Right cardiac atrium (tissue), 5 donors: ENCODE measurements at places on chromosomes 3 and 15. TPM values are rescaled to one million over a fixed set of nuclear protein-coding genes. Genes with fewer than 3 reads are reported as not detected.

CCDC54 gene
- not detected for total RNA-seq

GRCh38 chr3:16496008-16496407, 17.5 kb downstream of the RFTN1 start:
- no peak for DNase-seq

DNA sequence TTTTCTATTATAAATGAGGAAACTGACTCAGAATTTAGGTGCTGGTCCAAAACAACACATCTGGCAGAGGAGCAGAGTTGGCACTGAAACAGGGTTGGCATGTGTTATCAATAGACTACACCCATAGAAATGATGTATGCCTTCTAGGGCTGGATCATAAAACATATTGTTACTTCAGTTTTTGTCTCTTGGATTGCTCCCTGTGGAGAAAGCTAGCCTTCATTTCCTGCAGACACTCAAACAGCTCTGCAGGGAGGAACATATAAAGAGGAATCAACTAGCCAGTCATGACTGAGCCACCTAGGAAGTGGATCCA, 507 bp upstream of the MRPL3 start:
- no peak for DNase-seq

GRCh38 chr3:190773948-190774347, 88.5 kb downstream of the GMNC start:
- DNase-seq = no peak

- DNase-seq = peak; percentile 28
These were observed 233.5 kb downstream of the IL20RB start for GRCh38 chr3:137191133-137191923.

C15orf62 gene
- total RNA-seq = 0.41 TPM

- DNase-seq = no peak
These were observed 64.4 kb downstream of the ZNF609 start for GRCh38 chr15:64524778-64525177.

- no peak for DNase-seq
These were observed 54.2 kb downstream of the PIK3R4 start for GRCh38 chr3:130692455-130692854.

GRCh38 chr3:114452256-114452655, 158.4 kb downstream of the TIGIT start:
- no peak for DNase-seq

GOLGA8S gene
- 0.71 TPM for total RNA-seq

GRCh38 chr15:75723847-75724660, 11.4 kb upstream of the CSPG4 start:
- DNase-seq = peak; percentile 95

- DNase-seq = no peak
These were observed 45.1 kb downstream of the RAB11A start for GRCh38 chr15:65914386-65914785.

POPDC2 gene
- total RNA-seq = 827 TPM

GABRA5 gene
- total RNA-seq = 2.3 TPM

- DNase-seq = no peak
These were observed 19.9 kb upstream of the ARHGEF26 start for GRCh38 chr3:154101250-154101649.

DNA sequence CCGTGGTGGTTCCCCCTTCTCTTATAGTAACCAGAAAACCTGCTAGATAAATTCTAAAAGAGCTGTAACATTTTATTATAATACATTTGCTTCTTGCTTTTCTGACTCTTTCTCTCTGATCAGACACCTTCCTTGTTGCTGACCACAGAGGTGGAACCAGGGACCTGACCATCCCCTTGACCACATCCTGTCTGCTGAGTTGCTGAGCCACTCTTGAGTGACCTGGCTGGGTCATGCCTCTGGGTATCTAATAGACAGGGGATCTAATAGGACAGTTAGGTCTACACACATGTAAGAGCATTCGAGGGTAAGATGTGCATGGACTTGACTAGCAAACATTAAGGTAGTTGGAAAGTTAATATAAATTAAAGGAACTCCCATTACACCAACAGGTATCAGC, 22.8 kb upstream of the TRIM59 start:
- no peak for DNase-seq

CYP11A1 gene
- total RNA-seq = 1.1 TPM

DNAH1 gene
- 3.0 TPM for total RNA-seq

XPC gene
- total RNA-seq = 15.5 TPM

DNA sequence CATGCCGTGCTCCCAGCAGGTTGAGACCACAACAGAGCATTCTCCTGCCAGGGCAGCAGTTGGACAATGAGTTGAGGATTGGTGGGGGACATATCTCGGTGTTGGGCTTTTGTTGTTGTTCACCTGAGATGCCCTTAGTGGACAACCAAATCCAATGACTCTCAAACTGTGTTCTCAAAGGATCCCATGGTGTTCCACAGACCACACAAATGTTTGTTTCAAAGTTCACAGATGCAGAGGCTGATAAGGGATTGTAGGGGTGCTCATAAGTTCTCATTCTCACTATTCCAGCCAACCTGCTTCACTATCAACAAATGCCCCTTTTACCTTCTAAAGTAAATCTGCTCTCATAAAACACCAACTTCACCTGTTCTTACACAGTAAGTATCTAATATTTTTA, 159.9 kb downstream of the OSBPL10 start:
- DNase-seq = no peak

DNA sequence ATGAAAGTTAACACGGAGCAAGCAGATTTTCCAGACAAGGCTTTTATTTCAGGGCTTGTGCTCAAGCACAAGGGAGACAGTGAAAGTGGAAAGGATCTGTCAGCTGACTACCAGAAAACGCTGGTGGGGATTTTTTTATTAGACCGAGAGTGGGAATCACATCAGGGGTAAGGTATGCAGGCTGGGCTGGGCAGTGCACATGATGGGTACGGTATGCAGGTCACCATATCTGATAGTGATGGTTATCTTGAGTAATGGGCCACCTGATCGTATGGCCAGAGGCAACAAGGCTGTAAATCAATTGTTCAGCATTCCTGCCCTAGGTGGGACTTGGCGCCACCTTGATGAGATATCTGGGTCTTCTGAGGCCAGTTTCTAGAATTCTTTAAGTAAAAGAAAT, 36.9 kb upstream of the PIAS1 start:
- DNase-seq = no peak

ALDH1A3 gene
- 10.3 TPM for total RNA-seq

DNA sequence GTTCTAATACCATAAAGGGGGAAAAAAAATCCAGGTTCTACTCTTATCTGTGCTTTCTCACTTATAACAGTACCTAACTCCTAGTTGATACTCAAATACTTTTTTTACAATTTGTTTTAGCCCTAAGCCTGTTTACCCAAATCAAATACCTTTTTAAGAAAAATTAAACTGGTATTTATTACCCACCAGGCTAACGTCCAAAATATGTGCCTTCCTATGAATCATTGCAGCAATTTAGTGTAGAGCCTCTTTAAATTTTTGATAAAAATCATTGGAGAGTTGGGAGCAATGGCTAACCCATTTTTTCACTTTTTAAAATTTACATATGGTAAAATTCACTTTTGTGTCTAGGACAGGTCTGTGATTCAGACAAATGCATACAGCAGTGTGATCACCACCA, 27.9 kb downstream of the FILIP1L start:
- DNase-seq = no peak

DNA sequence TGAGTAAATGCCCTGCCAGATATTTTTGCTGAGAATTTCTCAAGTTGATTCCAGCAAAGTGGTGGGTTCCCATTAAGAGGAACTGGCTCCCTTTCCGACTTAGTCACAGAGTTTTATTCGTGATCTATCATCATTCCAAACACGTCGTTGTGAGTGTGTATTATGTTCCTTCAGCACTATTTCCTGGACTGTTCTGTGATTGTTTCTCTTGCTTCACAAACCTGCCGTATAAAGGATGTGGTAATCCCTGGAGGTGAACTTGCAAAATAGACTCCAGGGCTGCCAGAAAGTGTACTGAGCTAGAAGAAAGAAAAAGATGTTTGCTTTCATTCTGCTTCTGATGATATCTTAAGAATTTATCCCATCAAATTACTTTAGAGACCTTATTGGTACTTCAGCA, 14.5 kb upstream of the CAPN3 start:
- no peak for DNase-seq

- DNase-seq = no peak
These were observed 7.2 kb downstream of the FAM174B start for GRCh38 chr15:92648190-92648875.

DNA sequence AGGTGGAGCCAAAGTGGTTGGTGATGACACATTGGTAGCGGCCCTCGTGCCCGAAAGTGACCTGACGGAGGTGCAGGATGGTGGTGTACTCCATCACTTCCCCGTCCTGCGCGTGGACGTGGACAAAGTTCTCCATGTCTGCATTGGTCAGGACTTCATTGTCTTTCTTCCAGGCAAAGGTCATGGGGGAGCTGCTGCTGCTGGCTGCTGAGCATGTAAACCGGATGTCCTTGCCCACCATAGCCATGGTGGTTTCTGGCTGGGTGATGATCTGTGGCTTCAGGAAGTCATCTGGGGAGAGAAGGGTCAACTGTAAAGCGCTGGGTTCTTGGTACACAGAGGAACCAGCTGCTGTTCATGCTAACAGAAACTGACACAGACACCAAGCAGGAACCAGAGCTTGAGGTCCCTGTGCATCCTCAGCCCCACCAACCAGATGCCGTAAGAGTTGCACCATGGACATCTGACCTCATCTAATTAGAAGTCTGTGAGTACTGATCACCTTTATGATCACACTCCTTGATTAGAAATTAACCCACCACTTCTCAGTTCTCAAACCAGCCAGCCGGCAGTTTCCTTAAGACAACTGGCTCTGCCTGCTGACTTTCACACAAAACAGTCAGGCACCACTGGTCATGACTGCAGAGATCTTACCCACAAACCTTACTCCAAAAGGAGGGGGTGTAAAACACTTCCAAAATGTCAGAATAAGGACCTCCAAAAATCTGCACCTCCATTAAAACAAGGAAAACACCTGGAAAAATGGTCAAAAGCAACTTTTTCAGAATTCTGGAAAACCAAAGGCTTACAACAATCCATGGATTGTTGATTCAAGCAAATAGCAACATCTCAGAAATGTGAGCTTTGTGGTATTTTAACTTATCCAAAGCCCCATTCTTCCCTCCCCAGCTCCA, 114.6 kb downstream of the LRIG1 start:
- DNase-seq = no peak

DNA sequence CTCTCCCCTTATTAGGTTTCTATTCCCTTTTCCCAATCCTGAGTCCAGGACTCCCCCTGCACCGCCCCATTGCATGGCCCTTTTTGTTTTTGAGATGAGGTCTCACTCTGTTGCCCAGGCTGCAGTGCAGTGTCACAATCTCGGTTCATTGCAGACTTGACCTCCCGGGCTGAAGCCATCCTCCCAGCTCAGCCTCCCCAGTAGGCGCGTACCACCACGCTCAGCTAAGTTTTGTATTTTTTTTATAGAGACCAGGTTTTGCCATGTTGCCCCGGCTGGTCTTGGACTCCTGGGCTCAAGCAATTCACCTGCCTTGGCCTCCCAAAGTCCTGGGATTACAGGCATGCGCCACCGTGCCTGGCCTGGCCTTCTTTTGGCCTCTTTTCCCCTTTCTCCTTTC, 29.3 kb downstream of the PDIA5 start:
- DNase-seq = no peak

- DNase-seq = no peak
These were observed 337.5 kb upstream of the THBS1 start for GRCh38 chr15:39243396-39243795.

GRCh38 chr3:105495021-105495420, 128.3 kb downstream of the ALCAM start:
- no peak for DNase-seq

FBN1 gene
- total RNA-seq = 31.3 TPM

- DNase-seq = no peak
These were observed 28.2 kb downstream of the EOGT start for GRCh38 chr3:68985146-68985790.

DNA sequence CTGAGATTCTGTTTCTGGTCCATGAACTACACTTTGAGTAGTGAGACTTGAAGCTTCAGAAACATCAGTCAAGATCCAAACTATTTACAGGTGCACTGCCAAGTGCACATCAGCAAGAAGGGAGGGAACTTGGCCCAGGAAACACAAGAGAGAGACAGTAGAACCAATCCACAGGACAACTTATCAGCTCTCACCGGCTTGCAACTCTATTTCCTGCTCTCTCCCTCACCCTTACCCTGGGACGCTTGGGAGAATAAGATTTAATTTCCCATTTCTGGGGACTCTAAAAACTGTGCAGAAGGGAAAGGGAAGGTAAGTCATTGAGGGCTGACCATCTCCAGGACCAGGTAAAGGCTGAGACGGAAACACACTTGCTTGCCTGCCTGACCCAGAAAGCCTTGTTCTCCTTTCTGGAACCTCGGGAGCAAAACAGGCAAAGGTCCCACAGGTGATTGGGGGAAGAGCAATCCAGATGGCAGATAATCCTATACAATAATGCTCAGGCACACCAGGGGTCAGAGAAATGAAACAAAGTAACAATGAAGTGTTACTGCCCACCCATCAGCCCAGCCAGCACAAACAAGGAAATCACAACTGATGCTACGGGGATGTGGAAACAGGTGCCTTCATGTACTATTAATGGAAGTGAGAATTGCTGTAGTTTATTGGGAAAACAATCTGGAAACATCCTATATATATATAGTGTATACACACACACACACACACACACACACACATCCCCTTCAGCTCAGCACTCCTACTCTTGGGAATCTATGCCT, 154.4 kb downstream of the XXYLT1 start:
- no peak for DNase-seq

- no peak for DNase-seq
These were observed 201.9 kb downstream of the WNT5A start for GRCh38 chr3:55285156-55285555.

DNA sequence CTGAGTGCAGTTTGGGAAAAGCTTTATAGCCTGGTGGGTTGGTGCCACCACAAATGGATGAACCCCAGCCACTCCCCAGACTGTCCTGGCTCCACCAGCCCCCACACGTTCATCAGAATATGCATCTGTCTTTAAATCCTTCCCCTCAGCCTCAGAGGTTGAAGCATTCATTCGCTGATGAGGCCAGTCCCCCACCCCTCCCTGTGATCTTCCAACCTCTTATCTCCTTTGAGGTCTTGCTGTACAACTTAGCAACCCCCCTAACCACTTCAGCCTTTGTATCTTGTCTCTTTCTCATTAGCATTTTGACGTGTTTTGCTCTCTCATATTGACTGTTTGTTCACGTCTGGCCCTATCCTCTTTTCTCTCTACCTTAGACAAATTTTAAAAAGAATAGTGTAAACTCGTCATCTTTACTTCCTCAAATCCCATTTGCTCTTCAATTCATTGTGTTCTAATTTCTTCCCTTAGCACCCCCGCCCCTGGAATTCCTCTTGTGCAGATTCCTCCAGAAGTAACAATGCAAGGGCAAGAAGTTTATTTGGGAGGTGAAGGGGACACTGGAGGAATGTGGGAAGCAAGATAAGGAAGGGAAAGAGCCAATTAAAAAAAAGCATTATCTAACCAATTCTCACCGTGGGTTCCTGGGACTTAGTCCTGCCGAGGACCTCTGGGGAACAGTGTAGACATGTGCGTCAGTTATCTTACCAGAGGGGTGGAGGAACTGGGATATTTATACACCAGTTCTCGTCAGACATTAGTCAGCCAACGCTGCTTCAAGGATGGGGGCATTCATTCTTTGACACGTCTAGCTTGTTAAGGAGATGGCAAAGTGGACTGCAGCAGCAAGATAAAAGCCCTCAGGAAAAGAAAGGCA, 38.6 kb downstream of the MOBP start:
- no peak for DNase-seq

ZNF774 gene
- total RNA-seq = 4.9 TPM

- DNase-seq = no peak
These were observed 64.8 kb downstream of the RASGRF1 start for GRCh38 chr15:79025802-79026201.
